ENCODE measurements at places on chromosomes 7 and 10.

- no peak for DNase-seq
Observed at GRCh38 chr10:80452069-80452468, 2.0 kb upstream of the TSPAN14 start.

DNA sequence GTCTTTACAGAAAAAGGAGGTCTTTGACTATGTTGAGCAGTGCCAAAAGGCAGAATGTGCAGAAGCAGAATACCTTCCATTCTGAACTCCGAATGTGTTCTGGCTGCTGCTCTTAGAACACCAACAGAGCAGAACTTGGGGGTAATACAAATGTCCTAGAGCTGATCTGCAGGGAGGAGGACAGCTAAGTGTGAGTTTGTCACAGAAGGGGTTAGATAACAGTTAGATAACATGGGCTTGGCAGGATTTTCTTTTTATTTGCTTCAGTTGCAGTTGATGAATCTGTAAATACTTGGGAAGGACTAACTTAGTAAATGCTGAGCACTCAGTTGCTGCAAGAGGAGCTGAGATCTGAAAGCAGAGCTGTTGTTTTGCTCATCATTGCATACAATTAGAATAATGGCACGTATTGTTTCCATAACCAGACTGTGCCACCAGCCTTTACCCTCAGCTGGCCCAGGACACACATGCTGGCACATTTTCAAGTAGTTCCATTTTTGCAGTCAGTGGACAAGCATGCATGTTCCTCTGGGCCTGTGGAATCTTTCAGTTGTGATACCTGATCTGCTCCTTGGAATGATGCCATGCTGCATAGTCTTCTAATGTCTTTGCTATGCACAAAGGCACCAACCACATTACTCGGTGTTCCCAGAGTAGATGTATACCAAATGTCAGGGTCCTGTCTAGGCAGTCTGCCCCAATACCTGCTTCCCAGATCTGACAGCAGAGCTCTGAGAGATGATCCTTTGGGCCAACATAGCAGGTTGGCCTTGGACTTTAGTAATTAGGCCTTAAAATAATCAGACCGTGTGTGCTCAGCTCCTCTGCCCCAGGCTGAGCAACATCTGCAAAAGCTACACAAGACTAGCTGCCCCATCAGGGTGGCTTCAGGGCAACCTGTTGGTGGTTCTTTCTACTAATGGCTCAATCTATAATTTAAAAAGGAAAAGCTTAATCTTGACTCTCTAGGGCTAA is 55.7 kb downstream of the GSDME start:
- DNase-seq, result no peak

GRCh38 chr7:90951986-90952954 is 312.0 kb upstream of the FZD1 start:
- DNase-seq, result no peak

DNA sequence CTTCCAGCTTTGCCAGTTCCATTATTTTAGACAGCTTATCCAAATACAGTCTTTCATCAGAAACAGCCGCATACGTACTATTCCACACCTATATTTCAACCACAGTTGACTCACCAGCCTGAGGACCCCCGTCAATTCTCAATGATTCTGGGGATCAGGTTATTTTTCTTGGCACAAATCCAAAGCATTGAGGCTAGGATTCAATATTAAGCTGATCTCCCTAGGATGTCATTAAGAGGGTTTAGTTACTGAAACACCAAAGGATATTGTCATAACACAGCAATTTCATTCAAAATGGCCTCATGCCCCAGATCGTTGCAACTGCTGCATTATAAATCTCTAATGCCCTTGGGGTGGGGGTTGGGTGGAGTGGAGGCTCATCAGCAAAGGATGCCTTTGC is 214.6 kb downstream of the PTEN start:
- no peak for DNase-seq

DNA sequence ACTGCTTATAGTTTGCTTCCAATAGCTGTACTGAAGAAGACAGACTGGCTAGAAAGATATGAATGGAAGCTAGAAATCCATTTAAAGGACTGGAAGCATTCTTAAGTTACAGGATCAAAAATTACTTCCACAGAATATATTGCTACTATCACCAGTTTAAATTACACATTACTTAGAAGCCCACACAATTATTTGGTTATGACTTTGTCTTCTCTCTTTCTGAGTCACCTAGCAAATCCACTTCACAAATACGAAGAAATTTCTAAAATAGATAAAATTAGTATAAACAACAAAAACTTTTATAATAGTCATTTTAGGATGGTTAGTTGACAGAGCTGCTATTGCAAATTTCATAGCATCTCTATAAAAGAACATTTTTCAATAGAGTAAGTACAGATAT is 108.1 kb downstream of the SNX13 start:
- no peak for DNase-seq

- no peak for DNase-seq
Observed at GRCh38 chr10:34313888-34314287, 501.2 kb downstream of the PARD3 start.

DNA sequence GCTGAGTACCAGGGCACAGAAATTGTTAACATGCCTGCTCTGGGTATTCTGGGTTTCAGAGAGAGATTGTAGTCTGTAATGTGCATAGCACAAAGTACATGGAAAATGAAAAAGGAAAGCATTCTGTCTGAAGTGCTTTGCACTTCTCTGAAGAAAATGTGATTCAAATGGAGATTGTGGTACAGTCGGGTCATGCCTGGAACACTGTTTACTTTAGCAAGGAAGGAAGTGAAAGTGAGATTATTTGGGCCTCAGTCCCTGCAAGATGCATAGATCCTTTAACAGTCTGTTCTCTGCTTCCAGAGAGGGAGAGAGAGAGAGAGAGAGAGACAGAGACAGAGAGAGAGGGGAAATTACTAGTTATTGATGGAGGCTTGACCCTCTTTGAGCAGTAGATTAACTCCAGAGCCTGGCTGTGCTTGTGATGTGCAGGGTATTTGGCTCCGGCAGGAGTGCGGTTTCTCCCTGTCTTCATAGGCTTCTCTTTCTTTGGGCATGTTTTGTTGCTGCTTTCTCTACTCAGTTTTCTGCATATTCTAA is 5.4 kb downstream of the VWC2 start:
- no peak for DNase-seq

DNA sequence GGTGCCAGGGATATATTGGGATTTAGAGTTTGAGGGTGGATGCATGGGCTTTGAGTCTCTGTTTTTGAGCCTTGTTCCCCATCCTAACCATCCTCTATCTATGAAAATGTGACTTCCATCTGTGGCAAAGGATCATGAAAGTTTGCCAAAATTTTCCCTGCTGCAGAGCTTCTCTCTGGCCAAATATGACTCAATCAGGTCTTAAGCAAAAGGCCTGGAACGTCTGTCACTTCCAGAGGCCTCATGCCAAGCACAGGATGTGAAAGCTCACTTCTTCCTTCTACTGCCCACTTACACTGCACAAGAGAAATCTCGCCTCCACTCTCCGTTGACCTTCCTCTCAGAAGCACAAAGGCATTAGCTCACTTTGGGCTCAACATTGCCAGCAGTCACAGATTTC is 696.9 kb upstream of the NRP1 start:
- DNase-seq, result no peak

DNA sequence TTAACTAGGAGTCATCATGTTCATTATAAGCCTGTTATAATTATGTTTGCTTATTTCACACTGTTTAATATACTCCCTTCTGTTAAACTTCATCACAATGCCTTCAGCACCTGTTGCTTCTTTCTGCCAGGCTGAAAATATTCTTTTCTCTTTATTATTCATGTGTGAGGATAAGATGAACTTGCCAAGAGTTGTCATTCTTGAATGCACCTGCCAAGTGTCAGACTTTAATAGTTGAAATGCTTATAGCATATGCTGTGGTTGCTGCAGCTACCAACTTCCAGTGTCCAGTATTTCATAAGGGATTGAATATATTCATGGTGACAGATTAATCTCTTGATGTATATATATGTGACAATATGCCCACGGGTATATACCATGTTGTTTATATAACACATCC is 339.2 kb upstream of the MEOX2 start:
- no peak for DNase-seq

DNA sequence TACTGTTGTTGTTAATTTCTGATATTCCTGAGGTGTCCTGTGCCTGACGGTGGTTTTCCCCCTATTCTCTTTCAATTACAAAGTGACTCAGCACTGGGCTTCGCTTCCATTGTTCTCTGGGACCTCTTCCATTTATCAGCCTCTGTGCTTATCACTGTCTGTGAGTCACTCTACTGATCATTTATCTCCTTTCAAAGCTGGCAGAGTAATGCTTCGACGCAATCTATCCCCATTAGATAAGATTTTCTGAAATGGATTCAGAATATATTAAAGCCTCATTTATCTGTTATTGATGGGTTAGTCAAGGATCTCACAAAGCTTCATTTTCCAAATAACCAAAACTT is 679.2 kb downstream of the SDK1 start:
- DNase-seq, result no peak

DNA sequence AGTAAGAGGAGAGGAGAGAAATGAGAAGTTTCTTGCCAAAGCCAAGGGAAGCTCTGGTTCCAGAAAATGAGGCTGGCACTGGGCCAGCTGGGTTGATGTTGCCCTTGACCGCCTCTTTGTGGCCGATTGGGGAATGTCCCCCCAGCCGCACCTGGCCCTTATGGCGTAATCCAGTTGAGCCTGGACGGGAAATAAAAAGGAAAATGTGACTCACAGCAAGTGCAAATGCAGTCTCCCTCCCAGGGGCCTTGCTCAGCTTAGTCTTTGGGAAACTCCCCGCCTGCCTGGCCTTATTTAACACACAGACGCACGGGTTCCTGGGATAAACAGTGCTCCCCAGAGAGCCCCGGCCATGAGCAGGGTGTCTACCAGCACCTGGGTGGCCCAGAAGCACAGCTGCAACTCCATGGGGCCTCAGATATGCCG is 174.8 kb downstream of the KIAA1217 start:
- DNase-seq, result peak; percentile 54

DNA sequence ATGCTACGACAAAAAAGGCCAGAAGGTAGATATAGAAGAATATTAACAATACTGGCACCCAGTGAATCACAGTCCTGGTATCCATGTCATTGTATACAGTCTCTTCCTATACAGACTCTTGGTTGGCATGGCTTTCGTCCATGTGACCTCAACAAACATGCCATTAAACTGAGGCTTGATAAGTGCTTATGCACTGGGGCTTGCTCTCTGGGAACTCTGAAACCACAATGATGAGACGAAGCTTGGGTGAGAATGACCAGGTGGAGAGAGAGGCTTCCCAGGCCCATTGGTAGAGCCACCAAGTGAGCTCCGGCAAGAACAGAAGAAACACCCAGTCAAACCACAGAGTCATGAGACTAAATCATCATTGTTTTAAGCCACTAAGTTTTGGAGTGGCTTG is 33.2 kb downstream of the PNPLA8 start:
- DNase-seq, result no peak

DNA sequence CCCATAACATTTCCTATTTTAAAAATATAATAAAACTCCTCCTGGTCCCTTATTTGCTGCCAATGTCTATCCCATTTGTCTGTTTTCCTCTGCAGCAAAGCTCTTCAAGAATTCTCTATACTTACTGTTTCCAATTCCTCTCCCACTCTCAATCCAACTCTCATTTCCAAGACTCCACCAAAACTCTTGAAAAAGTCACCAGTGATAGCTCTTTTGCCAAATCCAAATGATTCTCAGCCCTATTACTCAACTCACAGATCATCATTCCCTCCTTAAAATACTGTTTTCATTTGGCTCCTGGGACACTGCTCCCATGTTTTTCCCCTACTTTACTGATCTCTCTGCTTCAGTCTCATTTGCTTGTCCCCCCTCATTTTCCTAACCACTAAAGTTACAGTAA is 139.4 kb downstream of the HIBADH start:
- DNase-seq, result no peak

DNA sequence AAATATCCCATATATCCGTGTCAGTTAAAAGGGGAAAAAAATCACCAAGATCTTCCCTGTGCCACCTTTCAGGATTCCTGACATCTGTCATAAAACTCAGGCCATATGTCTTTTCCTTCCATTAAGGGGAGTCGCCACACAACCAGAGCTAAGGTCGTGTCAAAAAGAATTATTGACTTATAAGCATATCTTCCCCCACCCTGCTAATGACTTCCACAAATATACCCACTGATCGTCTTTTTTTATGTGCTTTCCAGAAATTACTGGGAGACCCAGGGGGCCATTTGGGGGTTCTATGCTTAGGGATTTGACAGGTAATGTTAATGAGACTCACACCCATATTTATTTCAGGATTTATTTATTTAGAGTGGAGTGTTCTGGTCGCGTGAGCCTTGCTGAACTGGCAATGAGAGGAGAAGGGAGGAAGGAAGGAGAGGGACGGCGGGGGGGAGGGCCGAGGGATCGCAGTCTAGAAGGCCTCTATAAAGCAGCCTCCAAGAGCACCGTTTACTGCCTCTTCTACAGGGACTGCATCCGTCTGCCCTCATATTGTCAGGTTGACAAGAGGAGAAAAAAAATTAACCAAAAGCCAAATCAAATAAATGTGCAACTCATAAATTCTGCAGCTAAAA is 135.7 kb upstream of the MGMT start:
- DNase-seq, result no peak

DNA sequence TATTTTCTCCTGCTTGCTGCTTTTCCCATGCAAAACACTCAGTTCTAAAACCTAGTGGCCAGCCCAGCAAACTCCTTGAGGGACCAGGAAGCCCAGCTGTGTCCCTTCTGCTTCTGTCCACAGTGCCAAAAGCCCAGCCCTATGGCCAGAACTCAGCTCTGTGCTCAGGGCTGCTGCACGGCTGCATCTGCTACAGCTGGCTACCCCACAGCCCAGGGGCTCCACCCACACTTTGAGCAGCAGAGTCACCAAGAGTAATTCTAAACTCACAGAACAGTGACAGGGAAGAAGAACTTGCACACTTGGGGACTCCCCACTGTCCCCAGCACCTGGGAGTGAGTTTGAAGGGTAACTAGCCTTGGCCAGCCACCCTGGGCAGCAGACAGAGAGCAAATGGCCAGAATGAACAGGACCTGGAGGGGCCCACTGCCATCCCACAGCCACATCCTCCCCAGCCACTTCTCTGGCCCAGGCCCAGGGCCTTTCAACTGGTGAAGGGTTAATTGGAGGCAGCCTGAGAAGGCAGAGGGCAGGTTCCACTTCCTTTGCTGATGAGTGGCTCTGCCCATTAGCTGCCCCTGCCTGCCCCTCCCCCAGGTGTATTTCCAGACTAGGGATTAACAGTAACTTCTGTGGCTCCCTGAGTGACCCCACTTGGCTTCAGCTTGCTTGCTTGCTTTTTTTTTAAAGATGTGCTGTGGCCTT is 28.1 kb upstream of the TRIM8 start:
- DNase-seq, result no peak

DNA sequence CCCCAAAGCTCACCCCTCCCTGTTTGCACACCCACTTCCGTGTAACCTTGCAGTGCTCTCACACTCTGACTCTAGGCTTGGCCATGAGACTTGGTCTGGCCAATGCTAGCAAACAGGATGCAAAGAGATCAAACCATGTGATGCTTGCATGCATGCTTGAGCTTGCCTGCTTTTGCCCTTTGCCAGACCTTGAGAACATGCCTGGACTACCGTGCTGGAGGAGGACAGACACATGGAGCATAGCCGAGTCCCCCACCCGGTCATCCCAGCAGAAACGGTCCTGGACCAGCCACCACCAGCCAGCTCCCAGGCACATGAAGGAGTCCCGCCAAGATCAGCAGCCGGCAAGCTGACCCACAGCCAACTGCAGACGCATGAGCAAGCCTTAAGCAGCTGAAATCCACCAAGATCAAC is 23.4 kb downstream of the PYROXD2 start:
- DNase-seq, result no peak

Data from right renal cortex interstitium (tissue), 3 donors.